ENCODE measurements at places on chromosomes 1 and 21.

DNA sequence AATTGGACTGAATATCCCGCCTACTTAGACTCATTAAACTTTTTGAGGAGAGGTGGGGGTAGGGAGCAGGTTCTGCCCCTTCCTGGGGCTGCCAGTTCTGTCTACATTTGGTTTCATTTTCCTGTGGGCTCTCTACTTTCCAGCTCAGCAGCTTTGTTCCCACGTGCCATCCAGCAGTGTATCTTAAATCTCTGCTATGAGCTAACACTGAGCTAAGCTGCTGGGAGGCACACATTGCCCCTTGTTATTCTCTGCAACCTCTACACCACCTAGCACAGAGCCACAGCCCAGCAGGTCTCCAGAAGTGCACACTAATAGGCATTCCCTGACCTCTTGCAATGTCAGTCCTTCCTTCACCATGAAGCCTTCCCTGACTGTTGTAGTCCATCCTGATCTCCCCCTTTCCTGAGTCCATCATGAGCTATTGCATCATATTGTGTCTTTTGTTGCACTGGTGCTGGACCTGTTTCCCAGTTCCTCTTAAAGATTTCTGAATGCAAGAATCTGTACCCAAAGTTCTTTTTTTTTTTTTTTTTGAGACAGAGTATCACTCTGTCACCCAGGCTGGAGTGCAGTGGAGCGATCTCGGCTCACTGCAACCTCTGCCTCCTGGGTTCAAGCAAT lies 28.7 kb upstream of the NRDC start:
- DNase-seq = no peak

DNA sequence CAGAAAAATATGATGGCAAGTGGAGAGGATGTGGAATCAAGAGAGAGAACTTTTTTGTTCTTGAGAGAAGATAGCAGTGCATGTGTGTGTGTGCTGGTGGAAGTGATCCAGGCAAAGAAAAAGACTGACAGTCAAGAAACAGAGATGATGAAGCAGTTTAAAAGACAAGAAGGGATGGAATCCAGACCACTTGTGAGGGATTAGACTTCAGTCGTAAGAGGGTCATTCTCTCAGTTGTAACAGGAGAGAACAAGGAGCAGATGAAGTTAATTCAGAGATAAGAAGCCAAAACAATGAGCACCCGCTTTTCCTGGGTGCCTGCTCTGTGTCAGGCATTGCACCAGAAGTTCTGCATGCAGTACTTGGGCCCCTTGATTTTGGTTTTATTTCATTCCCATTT lies 76.6 kb downstream of the RNF220 start:
- no peak for DNase-seq

DNA sequence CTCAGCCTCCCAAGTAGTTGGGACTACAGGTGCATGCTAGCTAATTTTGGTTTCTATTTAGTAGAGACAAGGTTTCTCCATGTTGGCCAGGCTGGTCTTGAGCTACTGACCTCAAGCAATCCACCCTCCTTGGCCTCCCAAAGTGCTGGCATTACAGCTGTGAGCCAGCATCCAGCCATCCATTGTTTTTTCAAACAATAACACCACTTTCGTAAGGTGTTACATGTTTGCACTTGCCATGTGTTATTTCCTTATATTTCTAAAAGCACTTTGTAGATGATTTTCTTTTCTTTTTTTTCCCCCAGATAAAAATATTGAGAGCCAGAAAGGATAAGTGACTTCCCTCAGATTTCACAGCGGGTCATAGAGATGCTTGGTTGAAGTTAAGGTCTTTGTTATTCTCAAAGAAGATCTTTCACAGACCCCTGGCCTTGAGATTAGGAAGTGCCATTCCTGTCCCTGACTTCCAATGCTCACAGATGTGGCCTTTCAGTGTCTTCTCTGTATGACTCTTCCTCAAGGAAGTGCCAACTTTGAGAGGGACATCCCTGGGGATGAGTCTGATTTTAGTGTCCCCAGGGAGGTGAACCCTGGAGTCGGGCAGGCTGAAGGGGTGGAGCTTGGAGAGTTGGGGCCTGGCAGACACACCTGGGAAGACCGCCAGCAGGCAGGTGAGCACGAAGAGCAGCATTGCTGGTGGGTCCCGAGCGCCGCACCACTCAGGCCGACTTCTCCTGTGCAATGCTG lies 6.3 kb downstream of the PIGR start:
- DNase-seq = no peak

DNA sequence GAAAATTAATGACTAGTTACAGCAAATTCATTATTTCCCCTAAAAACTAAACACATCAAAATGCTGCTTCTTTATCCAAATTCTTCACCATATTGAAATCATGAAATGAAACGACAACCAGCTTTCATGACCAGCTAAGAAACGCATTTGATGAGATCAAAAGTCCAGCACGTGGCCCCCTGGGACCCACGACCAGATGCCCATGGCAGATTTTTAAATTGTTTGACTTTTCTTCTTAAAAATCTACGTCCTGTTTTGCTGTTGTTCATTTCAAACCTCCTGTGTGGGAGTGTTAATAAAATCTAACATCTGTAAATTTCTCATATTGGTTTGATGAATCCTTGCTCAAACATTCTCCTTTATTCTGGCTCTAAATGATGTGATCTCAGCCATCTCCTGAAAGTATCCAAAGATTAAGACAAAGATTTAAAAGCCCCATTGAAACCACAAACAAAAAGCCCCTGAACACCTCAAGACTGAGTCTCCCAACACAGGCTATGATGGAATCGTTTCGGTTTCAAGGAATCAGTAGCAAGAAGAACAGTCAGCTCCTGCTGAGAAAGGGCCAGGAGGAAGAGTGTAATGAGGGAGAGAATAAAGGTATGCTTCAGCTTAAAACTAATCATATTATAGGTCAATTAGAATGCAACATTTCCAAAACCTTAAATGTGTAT lies 523.6 kb downstream of the SMYD3 start:
- no peak for DNase-seq

All from stimulated activated CD4-positive, alpha-beta T cell treated with anti-CD3 and anti-CD28 coated beads, TNF-alpha, amount 100 ng/mL, for 48 hours (primary cell).